ENCODE measurements at places on chromosomes 7 and 10. TPM values are rescaled to one million over a fixed set of nuclear protein-coding genes. Genes with fewer than 3 reads are reported as not detected.

DNA sequence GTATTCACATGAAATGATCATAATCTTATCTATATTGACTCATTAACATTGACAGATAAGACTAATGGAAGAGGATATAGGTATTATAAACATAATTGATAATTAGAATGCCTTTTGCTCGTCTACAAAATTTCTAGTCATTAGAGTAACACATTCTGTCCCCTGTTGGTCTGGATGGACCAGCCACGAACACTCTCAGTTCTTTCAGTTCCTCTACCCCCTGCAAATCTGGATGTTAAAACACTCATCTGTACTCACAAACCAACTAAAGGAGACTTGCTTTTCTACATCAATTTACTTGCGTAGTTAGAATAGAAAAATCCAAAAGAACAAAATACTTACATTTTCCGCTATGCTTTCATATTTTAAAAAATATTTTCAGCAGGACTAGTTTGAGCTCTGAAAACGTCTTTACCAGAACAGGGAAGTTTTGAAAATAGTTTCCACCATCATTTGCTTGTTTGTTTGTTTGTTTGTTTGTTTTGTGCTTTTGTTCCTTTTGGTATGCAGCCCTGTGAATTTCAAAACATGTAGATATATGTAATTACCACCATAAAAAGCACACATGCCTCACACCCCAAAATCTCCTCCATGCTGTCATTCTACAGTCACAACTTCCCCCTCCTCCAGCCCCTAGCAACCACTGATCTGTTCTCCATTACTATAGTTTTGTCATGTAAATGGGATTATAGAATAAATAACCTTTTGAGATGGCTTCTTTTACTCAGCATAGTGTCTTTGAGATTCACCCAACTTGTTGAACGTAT is 103.8 kb downstream of the FZD1 start:
- no peaks in the 10 kb centered on the region for H3K27me3 ChIP-seq
- H3K27ac ChIP-seq = no peak overlapping the region
- no peak for DNase-seq
- no peaks in the 10 kb centered on the region for H3K4me1 ChIP-seq

MKLN1 gene
- 29.3 TPM for total RNA-seq

- no peak for DNase-seq
- H3K27ac ChIP-seq = no peak overlapping the region
- no peaks in the 10 kb centered on the region for H3K36me3 ChIP-seq
Observed at GRCh38 chr10:70729763-70730357, 55.3 kb downstream of the TBATA start.

GRCh38 chr10:100730725-100731406 is 14.5 kb upstream of the PAX2 start:
- H3K27ac ChIP-seq = no peak overlapping the region
- peaks cover 30% of the 10 kb centered on the region for H3K4me1 ChIP-seq

GRCh38 chr10:97475936-97476594 is 22.2 kb downstream of the MMS19 start:
- no peak overlapping the region for H3K4me3 ChIP-seq
- no peaks in the 10 kb centered on the region for H3K4me1 ChIP-seq
- H3K27ac ChIP-seq = no peak overlapping the region
- H3K36me3 ChIP-seq = peaks cover 7% of the 10 kb centered on the region
- H3K27me3 ChIP-seq = no peaks in the 10 kb centered on the region

DNA sequence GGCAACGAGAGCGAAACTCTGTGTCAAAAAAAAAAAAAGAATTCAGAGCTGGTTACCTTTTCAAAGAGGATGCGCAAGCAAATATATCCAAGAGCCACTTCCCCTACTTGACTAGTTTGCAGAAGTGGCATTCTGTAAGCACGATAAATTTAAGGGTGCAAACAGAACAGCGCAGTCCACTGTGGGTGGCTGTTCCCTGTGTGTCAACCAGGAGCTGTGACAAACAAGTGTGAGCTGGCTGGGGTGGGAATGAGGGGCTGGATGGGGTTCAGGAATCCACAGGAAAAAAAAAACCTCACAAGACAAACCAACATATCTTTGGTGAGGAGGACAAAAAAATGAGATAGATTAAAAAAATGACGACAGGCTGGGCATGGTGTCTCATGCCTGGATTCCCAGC is 15.9 kb downstream of the GUSB start:
- no peaks in the 10 kb centered on the region for H3K36me3 ChIP-seq
- no peaks in the 10 kb centered on the region for H3K4me1 ChIP-seq
- no peak overlapping the region for H3K4me3 ChIP-seq
- DNase-seq = no peak
- H3K27me3 ChIP-seq = no peaks in the 10 kb centered on the region

DNA sequence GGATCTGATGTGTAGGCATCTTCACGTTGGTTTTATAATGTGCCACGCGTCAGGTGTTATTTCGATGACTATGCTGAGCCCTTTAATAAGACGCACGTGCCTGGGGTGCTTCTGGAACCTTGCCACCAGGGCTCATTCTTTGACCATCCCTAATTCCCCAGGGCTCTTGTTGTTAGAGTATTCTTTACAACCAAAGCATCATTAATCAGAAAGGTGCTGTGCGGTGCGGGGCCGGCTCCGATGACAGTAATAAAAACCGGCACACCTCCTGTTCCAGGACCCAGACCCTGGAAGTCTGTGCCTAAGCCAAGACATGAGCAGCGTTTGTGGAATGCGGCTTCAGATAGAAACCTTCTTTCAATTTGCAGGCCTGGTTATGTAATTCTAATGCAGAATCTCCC is 58.4 kb downstream of the MGMT start:
- H3K4me1 ChIP-seq = peaks cover 6% of the 10 kb centered on the region
- peak; percentile 22 for DNase-seq
- no peak overlapping the region for H3K4me3 ChIP-seq
- H3K36me3 ChIP-seq = no peaks in the 10 kb centered on the region
- H3K27ac ChIP-seq = no peak overlapping the region
- no peaks in the 10 kb centered on the region for H3K27me3 ChIP-seq

CADPS2 gene
- 63.9 TPM for total RNA-seq

- H3K27me3 ChIP-seq = no peaks in the 10 kb centered on the region
- H3K36me3 ChIP-seq = peaks cover 24% of the 10 kb centered on the region
- no peak overlapping the region for H3K27ac ChIP-seq
Observed at GRCh38 chr7:138563808-138564207, 103.7 kb downstream of the TRIM24 start.

CPVL gene
- 17.9 TPM for total RNA-seq

DNA sequence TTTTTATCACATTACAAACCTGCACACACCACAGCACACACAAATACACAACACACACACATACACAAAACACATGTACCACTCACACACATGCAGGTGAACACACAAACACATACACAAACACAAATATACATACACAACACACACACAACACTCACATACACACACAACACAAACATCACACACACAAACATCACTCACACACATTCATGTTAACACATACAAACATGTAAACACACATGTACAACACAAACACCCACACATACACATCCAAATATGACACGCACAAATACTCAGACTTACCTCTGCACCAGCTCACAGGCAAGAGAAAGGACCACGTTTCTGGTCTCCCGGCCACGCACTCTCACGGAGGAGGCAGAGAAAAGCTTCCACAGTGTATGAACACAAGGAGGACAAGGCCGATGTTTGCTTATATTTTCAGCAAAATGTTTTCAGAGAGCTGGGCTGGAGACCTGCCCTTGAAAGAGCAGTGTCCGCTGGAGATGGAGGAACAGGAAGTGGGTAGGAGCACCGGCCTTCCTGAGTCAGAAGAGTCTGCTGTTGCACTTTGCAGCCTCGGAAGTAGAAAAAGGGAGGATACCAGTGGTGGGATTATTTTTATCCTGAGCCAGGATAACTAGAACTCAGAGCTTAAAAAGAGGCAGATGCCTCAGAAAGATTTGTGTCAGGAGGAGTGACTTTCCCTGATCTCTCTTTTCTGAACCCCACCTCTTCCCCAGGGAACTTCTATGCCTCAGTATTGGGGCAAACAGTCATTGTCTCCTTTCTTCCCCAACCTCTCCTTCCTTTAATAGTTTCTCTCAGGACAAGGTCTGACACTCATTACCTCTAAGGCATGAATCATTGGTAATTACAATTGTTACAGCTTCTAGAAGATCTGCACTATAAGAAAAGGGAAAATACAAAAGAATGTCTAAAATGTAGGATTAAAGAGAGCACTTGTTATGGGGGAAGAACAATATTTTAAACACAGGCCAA is at the start of gene GIMAP6:
GIMAP6 (minus strand) TSS at position 520 of the 999 bp plus-strand sequence. CDS start 2,243 bp downstream, outside the sequence.
- no peak within 1 kb of the TSS for H3K4me3 ChIP-seq
- H3K4me1 ChIP-seq = no peaks in the 10 kb centered on the region
- H3K27me3 ChIP-seq = no peaks in the 10 kb centered on the region
- no peaks in the 10 kb centered on the region for H3K36me3 ChIP-seq
- DNase-seq = peak; percentile 21
- H3K27ac ChIP-seq = no peak within 1 kb of the TSS

LBX1 gene
- total RNA-seq = not detected

PNLIPRP2 gene
- 455 TPM for total RNA-seq

DNA sequence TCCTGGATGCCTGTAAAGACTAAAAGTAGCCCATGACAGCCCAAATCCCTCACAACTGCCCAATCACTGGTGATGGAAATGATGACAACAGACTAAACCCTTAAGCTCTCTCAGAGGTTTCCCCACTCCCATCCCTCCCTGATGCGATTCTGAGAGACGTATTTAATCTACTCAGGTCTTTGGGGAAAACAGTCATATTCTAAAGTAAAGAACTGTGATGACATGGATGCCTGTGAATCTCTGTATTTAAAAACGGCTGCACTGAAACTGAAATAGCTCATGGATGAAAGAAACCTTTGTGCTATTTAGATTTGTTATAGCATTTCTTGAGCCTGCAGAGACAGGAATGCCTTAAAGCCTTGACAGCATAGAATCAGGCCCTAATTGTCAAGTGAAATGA is 28.5 kb downstream of the VPS41 start:
- H3K36me3 ChIP-seq = no peaks in the 10 kb centered on the region
- H3K4me1 ChIP-seq = peaks cover 7% of the 10 kb centered on the region
- DNase-seq = no peak
- no peaks in the 10 kb centered on the region for H3K27me3 ChIP-seq

- no peak overlapping the region for H3K27ac ChIP-seq
- H3K36me3 ChIP-seq = no peaks in the 10 kb centered on the region
- peak; percentile 11 for DNase-seq
Observed at GRCh38 chr7:133053321-133053891, 28.5 kb downstream of the CHCHD3 start.

GRCh38 chr7:135924302-135924701 is 52.9 kb downstream of the MTPN start:
- H3K4me3 ChIP-seq = no peak overlapping the region
- no peak overlapping the region for H3K27ac ChIP-seq
- H3K27me3 ChIP-seq = no peaks in the 10 kb centered on the region
- H3K36me3 ChIP-seq = no peaks in the 10 kb centered on the region

- H3K4me1 ChIP-seq = no peaks in the 10 kb centered on the region
- no peak for DNase-seq
- H3K4me3 ChIP-seq = no peak overlapping the region
- no peak overlapping the region for H3K27ac ChIP-seq
- H3K27me3 ChIP-seq = no peaks in the 10 kb centered on the region
- no peaks in the 10 kb centered on the region for H3K36me3 ChIP-seq
Observed at GRCh38 chr7:8112685-8113084, 144.1 kb downstream of the GLCCI1 start.

- no peaks in the 10 kb centered on the region for H3K27me3 ChIP-seq
- H3K36me3 ChIP-seq = no peaks in the 10 kb centered on the region
- no peak overlapping the region for H3K4me3 ChIP-seq
Observed at GRCh38 chr7:108836256-108836655, 266.6 kb downstream of the DNAJB9 start.

CRHR2 gene
- 0.33 TPM for total RNA-seq

DNA sequence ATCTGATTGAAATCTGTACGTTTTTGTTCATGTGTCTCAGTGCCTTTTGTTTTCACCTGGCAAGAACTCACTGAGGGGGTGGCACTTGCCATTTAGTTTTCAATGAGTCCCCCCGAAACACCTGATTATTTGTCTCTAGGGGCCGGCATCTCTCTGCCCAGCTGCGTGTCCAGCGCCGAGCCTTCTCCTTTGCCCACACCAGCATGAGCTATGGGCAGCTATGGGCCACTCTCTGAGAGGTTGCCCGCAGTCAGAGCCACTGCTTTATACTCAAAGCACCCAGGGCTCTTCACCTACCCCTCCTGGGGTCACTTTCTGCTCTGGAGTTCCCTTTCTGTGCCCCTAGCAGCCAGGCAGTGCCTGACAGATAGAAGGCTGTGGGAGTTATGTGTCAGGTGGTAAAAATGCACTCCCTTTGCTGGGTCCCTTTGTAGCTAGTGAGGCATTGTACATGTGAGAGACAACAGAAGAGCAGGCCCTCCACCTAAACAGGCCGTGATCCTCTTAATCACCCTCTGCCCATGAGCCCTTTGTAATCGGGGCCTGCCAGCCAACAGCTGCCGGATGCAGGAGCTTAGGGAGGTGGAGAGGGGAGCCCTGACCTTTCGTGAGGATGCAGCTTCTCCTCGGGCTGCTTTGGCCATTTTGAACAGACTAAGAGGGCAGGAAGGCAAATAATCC is 133.1 kb upstream of the NPS start:
- H3K27me3 ChIP-seq = no peaks in the 10 kb centered on the region
- H3K4me1 ChIP-seq = no peaks in the 10 kb centered on the region
- H3K36me3 ChIP-seq = no peaks in the 10 kb centered on the region
- H3K27ac ChIP-seq = no peak overlapping the region
- H3K4me3 ChIP-seq = no peak overlapping the region

GRCh38 chr10:89210794-89211425 is 3.8 kb upstream of the CH25H start:
- no peak overlapping the region for H3K4me3 ChIP-seq
- peaks cover 10% of the 10 kb centered on the region for H3K27me3 ChIP-seq
- no peaks in the 10 kb centered on the region for H3K36me3 ChIP-seq
- H3K4me1 ChIP-seq = peaks cover 25% of the 10 kb centered on the region

DNA sequence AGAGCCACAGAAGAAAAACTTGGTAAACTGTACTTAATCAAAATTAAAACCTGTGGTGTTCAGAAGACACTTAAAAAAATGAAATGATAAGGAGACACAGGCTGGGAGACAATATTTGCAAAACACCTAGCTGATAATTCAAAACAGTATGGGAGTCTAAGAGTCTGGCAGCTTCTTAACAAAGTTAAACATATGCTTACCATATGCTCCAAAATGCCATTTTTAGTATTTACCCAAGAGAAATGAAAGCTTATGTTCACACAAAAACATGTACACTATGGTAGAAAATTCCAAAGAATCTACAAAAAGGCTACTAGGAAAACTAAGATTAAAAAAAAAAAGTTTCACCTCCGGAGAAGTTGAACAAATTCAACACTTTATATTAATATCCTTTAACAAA is 48.6 kb downstream of the ITGB1 start:
- peaks cover 6% of the 10 kb centered on the region for H3K36me3 ChIP-seq
- H3K27me3 ChIP-seq = no peaks in the 10 kb centered on the region
- DNase-seq = no peak
- no peak overlapping the region for H3K4me3 ChIP-seq
- peaks cover 6% of the 10 kb centered on the region for H3K4me1 ChIP-seq

TLL2 gene
- total RNA-seq = not detected

GRCh38 chr7:55326081-55326835 is 38.9 kb upstream of the LANCL2 start:
- DNase-seq = peak; percentile 65
- H3K4me3 ChIP-seq = no peak overlapping the region
- H3K36me3 ChIP-seq = no peaks in the 10 kb centered on the region
- no peaks in the 10 kb centered on the region for H3K27me3 ChIP-seq

KNDC1 gene
- 3.3 TPM for total RNA-seq
